Fibroblast of skin of right biceps (primary cell): ENCODE measurements at places on chromosomes 7 and 10.
A peak's percentile ranks its signal among the peaks of the same experiment; 100 is the strongest.

- peak; percentile 63 for DNase-seq
Observed at GRCh38 chr7:28953633-28954032, 4.5 kb downstream of the TRIL start.

DNA sequence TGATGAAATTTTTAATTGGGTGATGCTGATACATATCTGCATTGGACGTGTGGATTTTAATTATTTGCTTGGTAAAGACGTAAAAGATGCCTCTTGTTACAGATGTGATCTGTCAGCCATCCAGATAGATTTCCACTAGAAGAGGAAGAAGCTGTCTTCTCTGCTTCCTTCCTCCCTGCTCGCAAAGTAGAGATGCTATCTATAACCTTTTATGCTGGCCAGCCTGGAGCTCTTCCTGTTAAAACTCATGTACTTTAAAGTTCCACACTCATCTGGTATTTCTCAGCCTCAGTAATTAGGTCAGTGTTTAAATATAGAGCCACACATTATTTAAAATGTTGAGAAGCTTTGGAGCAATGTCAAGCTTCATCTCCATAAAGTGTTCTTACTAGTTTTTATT lies 51.2 kb upstream of the TMEM229A start:
- no peak for DNase-seq

- no peak for DNase-seq
Observed at GRCh38 chr7:41261080-41261479, 441.8 kb downstream of the INHBA start.

DNA sequence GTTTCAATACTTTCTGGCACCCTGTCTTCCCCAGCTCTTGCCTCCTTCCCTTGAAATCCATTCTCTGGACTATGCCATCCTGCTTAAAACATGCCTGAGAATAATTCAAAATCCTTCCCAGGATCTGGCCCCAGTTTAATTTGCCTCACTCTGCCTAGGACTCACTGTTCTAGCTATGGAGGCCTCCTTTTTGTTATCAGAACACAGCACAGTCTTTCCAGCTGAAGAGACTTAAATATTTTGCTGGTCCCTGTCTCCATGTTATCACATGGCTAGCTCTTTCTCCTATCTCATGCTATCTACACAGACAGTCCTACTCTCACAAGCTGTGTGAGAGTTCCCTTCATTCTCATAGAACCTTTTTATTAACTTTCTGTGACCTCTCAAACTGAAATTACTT lies 194.8 kb downstream of the RNLS start:
- DNase-seq: no peak

GRCh38 chr7:83457022-83457892 lies 191.7 kb downstream of the SEMA3E start:
- peak; percentile 15 for DNase-seq

GRCh38 chr7:25720427-25720826 lies 431.6 kb upstream of the NFE2L3 start:
- peak; percentile 22 for DNase-seq

DNA sequence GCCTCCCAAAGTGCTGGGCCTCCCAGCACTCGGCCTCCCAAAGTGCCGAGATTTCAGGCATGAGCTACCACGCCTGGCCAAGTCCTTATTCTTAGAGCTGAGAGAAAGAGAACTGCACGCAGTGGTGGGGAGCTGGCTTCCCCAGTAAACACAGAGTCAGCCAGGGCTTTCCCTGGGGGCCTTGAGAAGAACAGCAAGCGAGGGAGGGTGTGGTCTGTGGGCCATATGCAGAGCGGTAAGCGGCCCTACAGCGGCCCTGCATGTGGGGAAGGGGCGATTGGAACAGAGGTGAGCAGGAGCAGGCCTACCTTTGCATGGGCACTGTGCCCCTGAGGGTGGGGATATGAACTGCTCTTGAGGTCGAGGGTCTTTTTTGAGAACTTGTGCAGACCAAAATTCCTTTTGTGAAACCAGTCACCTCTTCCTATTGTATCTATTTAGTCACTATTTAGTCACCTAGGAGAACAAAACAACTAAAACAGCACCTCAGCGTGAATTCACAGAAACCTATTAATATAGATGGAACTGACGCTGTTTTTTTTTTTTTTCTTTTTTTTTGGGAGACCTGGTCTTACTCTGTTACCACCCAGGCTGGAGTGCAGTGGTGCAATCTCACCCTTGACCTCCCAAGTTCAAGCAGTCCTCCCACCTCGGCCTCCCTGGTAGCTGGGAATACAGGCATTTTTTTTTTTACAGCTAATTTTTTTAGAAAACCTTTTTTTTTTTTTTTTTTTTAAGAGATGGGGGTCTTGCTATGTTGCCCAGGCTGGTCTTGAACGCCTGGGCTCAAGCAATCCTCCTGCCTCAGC lies 36.9 kb upstream of the SH2D4B start:
- peak; percentile 28 for DNase-seq

DNA sequence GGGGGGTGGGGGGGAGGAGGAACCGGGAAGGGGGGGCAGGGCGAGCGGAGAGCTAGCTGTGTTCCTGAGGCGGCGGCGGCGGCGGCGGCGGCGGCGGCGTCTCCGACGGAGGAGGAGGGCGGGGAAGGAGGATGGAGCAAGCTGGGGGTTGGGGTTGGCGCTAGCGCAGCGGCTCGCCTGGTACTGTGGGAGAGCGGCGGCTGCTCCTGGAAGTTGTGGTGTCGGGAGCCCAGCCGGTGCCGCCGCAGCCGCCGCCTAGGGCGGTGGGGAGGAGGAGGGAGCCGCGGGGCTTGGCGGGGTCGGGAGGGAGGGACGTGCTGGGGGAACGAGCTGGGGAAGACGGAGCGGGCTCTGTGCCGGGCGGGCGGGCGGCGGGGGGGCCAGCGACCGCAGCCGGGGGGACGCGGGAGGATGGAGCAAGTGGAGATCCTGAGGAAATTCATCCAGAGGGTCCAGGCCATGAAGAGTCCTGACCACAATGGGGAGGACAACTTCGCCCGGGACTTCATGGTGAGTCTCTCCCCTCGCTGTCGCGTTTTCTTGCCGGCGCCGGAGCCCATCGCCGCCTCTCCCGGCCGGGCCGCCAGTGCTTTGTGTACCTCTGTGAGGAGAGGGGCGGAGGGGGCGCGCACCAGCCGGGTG lies at the start of gene PTPN12:
Gene PTPN12, plus strand, starts transcription at position 160 of the 642 bp plus-strand sequence. Its CDS starts 252 bp downstream, at position 412.
- no peak for DNase-seq

- no peak for DNase-seq
Observed at GRCh38 chr7:1965579-1966294, 267.0 kb downstream of the MAD1L1 start.

GRCh38 chr10:26970667-26971066 lies 109.9 kb upstream of the ABI1 start:
- no peak for DNase-seq

GRCh38 chr7:85820702-85821443 lies 634.0 kb upstream of the SEMA3D start:
- no peak for DNase-seq

GRCh38 chr7:26183545-26184280 lies 16.8 kb downstream of the HNRNPA2B1 start:
- no peak for DNase-seq

- no peak for DNase-seq
Observed at GRCh38 chr10:31926765-31927564, 1.7 kb downstream of the ARHGAP12 start.

DNA sequence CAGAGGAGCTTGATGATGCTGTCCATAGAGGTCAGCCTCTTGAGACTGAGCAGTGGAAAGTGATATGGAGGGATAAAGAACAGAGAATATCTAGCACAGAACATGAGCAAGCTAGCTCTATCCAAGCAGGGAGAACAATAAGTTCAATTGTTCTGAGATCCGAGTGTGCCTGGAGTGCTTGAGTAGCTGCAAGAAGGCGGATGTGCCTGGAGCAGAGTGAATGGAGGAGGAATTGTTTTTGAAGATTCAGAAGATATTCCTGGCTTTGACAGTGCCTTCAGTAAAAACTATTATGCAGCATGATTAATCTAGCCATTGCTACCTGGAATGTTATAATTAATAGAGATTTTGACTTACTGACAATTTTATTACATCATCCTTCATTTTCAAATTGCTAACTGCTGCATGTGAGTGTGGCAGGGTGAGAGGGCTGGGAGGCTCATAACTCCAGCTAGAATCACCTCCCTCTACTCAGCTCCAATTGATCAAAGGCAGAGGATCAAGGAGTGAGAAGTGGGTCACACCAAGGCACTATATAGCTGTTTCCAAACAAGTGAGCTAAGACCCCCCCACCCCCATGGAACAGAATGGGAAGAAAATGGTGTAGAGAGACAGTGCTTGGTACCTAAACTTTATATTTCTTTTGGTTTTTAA lies 302.8 kb downstream of the ADRA2A start:
- DNase-seq: no peak

DNA sequence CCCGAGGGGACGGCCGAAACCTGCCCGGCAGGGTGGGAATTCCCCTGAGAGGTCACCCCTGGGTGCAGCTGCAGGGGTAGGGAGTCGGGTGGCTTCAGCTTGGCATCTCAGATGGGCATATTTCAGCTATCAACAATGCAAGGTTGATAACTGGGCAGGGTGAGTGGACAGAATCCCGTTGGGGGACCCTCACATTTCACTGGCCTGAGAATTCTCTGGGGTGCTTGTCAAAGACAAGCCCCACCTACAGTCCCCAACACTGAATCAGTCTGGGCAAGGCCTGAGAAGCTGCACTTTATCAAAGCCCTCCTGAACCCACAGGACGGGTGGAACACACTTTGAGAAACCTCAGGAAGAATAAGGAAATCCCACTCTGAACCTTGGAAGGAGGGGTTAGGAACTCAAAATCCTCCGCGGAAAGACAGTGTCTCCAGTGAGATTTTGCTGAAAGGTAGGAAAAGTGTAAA lies 3.1 kb downstream of the RGS10 start:
- DNase-seq: no peak

DNA sequence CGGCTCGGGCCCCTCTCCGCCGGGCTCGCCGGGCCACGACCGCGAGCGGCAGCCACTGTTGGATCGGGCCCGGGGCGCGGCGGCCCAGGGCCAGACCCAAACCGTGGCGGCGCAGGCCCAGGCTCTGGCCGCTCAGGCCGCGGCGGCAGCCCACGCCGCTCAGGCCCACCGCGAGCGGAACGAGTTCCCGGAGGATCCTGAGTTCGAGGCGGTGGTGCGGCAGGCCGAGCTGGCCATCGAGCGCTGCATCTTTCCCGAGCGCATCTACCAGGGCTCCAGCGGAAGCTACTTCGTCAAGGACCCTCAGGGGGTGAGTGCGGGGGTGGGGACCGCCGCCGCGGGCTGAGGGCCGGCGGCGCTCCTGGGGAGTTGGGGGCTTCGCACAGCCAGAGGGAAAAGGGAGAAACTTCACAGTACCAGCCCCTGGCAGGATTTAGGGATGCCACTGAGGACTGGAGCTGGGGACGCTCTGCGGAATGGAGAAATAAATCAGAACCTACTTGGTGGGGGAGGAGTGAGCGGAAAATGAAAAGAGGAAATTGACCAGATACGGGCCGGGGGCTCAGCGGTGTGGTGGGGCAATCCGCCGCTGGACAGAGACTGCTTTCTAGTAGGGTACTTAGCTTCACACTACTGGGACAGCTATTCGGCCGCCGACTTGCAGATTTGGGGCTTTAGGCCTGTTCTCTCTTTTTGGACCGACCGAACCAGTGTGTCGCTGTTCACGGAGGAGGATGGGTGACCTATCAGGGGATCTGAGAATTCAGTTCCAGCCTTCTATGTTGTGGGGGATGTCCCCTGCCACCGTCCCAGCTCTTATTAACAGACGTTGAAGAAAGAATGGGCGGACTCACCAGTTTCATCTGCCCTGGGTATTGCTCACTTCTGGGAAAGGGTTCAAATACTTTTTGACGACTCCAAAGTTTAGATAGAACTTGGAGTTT lies 669 bp downstream of the PI4K2A start:
- peak; percentile 52 for DNase-seq

DNA sequence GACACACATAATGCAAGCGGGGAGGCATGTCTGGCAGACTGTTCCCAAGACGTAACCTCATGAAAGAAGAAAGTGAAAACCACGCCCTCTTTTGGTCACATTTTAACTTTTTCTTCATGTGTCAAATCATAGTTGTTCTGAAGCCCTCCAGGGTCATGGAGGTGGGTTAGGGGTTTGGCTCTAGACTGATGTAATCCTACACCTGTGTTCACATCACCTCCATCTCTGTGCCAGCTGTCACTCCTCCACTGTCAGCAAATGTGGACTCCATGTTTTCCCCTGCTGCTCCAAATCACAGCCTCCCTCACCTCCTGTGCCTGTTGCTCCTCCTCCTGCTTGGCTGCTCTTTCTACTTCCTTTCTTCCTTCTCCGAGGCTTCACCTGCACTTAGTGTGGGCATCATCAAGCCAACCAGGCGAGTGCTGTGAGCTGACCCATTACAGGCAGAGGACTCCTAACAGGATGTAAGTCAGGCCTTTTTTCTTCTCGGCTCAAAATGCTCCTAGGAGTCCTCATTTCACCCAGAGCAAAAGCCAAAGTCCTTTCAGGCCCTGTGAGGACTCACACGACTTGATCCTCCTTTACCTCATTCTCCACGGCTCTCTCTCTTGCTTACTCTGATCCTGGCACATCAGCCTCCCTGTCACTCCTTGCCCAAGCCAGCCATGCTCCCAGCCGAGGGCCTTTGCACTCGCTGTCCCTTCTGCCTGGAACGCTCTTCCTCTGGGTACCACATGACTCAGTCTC lies 66.4 kb upstream of the IFRD1 start:
- DNase-seq: peak; percentile 24

GRCh38 chr10:95508730-95509129 lies 52.4 kb downstream of the SORBS1 start:
- DNase-seq: peak; percentile 26

- no peak for DNase-seq
Observed at GRCh38 chr7:114852293-114852692, 69.6 kb upstream of the MDFIC start.

- DNase-seq: no peak
Observed at GRCh38 chr7:70660154-70660818, 471.7 kb upstream of the GALNT17 start.

GRCh38 chr10:54650547-54650946 lies 150.5 kb downstream of the PCDH15 start:
- no peak for DNase-seq

DNA sequence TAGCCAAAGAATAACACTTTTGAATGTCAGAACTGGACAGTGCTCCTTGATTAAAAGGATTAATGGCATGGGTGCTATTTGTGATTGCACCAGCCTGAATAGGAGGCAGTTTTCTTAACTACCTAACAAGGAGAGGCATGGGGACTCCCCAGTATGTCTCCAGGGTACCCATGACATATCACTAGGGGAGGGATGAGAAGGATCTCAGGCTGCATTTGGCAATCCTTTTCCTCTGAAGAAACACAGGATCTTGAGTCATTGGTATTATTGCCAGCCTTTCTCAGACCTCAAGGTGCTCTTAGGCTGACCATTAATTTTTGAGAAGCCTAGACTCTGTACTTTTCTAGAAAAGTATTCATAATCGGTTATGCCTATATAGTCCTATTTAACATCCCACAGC lies 77.5 kb upstream of the NPVF start:
- DNase-seq: no peak

DNA sequence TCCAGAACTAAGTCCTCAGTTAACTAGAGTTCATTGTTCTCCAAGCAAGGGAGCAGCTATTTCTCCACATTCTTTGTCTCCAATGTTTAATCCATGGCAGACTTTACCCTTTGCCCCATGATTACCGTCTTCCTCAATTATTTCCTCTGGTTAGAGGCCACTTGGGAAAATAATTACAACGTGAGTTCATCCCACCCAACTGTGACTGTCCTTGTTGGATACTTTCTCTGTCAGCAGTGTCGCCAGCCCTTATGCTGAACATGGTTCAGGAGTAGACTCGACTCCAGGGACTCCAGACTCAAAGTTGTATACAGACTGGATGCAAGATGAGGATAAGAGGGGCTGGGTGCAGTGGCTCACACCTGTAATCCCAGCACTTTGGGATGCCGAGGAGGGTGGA lies 17.1 kb upstream of the SEPHS1 start:
- DNase-seq: no peak
